DND-41 (cell line): ENCODE measurements at places on chromosomes 12 and 14.

DNA sequence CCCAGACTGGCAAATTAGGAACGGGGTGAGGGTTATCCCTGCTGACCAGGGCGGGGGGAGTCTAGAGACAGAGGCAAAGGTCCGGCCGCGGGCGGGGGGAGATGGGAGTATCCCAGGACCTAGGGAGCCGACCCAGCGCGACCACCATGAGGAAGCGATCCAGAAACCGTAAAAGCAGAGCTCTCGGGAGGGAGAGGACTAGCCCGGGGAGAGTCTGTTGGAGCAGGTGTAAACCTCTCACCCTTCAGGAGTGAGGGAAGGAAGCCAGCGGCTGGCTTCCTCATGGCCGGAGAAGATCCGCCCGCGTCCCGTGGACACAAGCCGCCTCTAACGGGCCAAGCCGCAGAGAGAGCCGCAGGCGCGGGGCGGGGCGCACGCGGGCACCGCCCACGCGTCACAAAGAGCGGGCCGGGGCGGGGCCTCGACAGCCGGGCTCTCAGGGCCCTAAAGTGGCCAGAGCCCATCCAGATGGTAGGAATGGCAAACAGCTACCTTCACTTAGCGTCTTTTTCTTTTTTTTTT is at the start of gene ACRBP:
TSS of gene ACRBP (minus strand) at position 350 of the 522 bp plus-strand sequence. CDS start at position 284, 66 bp downstream.
- DNase-seq, result no peak

DNA sequence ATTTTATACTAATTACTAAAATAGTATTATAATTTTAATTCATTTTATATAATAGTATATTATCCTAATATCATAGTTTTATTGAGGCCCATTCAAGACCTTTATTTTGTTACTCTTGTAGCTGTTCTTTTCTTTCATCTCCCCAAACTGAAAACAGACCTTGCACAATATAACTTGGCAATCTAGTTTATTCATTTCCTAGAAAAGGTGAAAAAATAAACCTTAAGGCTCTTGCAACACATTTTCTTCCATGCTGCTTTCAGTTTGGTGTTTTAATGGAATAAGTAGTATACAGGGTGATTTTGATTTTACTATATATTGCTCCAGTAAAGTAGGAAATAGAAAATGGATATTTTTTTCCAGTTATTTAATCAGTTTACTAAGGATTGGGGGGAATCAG is 174.0 kb downstream of the SLC2A13 start:
- no peak for DNase-seq

GRCh38 chr12:48105321-48105866 is 485 bp downstream of the SENP1 start:
- peak; percentile 44 for DNase-seq

GRCh38 chr12:104529130-104529874 is 72.6 kb downstream of the CHST11 start:
- DNase-seq, result no peak

DNA sequence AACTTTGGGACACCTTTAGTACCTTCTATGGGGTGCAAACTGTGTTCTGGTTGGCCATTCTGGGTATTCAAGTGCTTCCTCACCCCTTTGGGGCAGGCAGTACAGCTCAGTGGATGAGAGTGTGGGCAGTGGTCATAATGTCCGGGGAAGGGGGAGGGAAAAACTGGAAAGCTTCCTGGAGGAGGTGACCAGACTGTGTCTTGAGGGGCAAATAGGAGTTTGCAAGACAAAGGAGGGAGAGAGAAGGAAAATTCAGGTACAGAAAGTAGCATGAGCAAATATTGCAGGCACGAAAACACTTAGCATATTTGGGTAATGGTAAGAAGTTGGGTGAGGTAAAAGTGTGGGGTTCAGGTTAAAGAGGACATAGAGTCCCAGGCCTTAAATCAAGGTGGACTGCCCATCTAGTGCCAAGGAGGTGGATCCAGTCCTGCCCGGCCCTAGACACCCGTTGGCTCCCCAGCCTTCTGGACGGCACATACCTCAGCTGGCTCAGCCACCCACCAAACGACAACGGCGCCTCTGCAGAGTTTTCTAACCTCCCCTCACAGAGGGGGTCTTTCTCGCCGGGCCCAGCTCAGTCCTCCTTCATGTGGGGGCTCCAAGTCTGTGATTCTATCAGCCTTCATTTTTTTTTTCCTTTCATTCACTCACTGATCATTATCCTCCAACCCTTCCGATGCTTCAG is 86.4 kb downstream of the DICER1 start:
- DNase-seq, result no peak

GRCh38 chr14:82362452-82362851 is 828.8 kb upstream of the SEL1L start:
- no peak for DNase-seq

DNA sequence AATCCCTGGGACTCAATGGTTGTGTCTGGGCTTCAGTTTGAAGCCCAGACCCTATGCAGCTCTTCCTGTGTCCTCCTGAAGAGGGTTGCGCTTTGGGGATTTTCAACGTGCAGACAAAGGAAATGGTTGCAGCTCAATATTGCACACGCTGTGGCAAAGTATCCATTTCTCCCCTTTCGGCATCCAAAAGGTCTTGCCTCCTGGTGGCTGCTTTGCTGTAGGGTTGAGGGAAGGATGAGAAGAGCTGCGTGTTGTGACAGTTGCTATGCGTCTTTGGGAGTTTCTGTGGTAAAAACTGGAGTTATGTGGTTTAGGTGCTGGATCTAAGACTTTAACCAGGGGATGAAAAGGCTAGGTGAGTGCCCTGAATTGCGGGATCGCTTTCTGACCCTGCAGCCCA is 71.0 kb downstream of the ZNF664 start:
- peak; percentile 26 for DNase-seq

- no peak for DNase-seq
Observed at GRCh38 chr14:50533241-50533705, 904 bp upstream of the MAP4K5 start.
